HT1080 (cell line): ENCODE measurements at places on chromosomes 7 and 10.

DNA sequence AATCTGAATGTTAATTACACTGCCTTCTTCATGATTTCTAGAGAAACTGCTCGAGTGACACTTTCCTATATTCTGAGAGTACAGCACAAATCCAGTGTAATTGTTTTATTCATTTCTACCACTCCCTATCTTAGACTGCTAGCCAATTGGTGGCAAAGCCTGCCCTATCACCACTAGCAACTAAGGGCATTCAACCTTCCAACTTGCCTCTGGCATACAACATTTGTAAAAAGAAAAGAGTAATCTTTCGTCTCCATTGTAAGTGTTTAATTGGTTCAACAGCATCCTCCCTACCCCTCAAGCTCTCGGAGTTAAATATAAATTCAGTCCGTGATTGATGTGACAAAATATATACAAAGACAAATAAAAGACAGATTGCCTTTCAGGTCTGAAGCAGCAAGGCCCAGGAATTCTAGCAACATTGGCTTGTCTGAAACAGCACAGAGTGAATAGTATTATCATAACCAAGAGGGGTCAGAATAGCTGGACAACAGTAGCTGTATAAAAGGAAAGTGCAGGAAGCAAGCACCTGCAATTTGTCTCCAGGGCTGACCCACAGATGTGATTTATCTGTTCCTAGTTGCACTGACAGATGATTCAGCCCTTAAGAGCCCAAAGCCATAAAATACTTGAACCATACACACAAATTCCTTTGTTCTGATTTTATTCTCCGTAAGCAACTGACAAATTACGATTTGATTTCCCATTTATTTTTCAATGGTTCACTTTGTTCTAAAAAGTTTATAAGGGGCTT is 47.6 kb upstream of the ANKRD1 start:
- DNase-seq: peak; percentile 87

GRCh38 chr10:30553626-30554439 is 75.7 kb downstream of the LYZL2 start:
- DNase-seq: no peak

- DNase-seq: no peak
Measured at GRCh38 chr10:101140950-101141615, 10.0 kb downstream of the TLX1 start.

DNA sequence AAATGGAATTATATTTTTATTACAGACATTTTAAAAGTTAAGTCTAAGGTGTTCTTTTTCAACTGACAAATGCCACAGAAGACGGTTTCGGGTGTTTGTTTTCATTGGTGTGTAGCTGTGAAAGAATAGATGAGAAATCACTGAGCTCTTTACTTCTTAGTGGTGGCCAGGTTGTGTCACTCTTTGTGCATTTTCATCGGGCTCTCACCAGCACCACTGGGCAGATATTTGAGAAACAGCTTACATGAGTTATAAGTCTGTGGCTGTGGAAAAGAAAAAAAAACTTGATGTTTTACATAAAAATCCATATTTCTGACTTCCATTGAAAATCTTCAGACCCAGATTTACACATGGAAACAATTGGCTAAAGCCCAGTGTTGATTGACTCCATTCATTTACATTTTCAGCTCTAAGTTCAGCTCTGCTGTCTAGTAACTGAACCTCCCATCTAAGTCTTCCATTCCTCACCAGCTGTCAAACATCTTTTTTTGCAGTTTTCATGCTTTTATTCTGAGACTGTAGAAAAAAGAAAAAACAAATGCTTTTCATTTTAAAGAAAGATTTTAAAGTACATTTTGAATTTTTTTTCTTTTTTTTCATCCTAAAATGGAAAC is 22.3 kb downstream of the CABCOCO1 start:
- DNase-seq: no peak

DNA sequence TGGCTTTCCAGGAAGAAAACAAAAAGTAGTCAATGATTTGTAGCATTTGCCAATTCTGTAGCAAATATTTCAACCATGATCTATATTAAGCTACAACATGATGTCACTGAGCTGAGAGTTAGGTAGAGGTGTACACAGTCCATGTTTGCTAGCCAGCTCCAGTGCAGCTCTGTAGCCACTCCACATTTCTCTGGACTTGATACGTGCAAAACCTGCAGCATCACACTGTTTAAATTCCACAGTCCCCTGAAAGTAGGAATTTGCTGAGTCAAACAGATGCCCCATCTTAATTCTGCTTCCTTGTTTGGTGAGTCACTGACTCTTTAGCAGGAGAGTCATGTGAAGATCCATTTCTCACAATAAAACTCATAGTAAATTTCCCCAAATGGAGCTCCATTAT is 89.8 kb upstream of the LRRTM3 start:
- peak; percentile 77 for DNase-seq

- DNase-seq: no peak
Measured at GRCh38 chr7:28520074-28521015, 108.0 kb downstream of the CREB5 start.

DNA sequence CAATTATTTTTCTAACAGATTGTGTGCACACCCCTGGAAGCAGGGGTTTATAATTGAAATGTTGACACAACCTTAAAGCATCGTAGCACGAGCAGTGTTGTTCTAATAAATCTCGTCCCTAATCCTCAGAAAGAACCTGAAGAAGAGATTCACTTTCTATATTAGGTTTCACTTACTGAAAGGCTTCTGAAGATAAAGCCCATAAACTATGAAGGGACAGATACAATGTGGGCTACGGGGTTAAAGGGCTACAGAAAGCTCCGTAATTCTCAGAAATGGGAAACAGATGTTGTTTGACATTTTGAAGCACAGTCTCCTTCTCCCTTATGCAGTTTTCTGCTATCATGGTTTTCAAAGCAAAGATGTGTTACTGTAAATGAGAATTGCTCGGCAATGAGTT is 479.6 kb downstream of the GATA3 start:
- DNase-seq: no peak

- no peak for DNase-seq
Measured at GRCh38 chr7:37686556-37687345, 3.2 kb downstream of the GPR141 start.

GRCh38 chr7:149257146-149257545 is 4.8 kb upstream of the ZNF783 start:
- DNase-seq: peak; percentile 58

DNA sequence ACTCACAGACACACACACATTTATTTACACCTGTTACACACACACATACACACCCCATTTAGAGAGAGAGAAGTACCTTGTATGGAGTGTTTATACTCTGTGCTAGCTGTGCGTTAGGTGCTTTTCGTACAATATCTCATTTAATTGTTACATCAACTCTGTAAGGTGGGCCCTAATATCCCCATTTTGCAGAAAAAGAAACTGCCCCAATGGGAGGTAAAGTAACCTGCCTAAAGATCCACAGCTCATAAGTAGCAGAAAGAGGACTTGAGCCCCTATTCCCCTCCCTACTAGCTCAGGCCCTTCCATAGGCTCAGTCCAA is 23.8 kb upstream of the RBM20 start:
- no peak for DNase-seq

GRCh38 chr10:113735913-113736312 is 15.6 kb upstream of the PLEKHS1 start:
- DNase-seq: no peak

DNA sequence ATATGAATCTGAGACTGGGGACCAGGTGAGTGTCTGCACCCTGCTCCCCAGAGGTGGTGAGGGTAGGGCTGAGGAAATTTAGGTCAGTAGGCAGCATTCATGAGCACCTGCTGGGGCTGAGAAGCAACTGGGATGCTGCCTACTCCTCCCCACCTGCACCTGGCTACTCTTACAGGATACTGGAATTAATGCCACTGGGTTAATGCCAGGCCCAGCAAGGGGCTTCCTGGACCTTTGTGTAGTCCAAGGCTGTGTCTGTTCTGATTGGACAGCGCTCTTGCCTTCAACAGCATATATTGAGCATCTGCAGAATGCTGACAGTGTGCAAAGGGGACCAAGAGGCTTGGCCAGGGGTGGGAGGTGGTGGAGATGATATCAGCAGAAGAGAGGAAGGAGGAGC is 32.1 kb downstream of the ADCYAP1R1 start:
- no peak for DNase-seq

- DNase-seq: no peak
Measured at GRCh38 chr10:26355241-26355640, 82.9 kb upstream of the APBB1IP start.

- DNase-seq: no peak
Measured at GRCh38 chr7:87689374-87689773, 61.2 kb downstream of the RUNDC3B start.

DNA sequence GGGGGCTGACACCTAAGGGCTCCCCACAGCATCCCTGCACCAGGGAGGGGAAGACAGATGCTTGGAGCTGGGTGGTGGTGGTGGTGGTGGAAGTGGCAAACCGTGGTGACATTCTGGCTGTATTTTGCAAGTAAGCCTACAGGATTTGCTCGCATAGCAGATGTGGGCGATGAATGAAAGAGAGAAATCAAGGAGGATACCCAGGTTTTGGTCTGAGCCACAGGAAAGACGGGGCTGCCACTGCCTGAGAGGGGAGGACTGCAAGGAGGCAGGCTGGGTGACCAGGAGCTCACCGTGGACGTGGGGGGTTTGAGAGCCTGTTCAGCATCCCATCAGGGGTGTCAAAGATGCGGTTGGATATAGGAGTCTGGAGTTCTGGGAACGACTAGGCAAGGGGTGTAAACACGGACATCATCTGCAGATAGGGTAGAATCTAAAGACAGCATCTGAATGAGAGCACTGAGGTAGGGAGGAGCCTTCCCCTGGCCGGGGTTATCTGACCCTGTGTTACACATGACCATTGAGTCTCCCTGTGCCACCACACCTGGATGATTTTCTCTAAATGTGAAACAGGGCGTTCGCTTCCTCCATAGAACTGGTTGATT is 49.7 kb downstream of the TSPAN15 start:
- DNase-seq: no peak

DNA sequence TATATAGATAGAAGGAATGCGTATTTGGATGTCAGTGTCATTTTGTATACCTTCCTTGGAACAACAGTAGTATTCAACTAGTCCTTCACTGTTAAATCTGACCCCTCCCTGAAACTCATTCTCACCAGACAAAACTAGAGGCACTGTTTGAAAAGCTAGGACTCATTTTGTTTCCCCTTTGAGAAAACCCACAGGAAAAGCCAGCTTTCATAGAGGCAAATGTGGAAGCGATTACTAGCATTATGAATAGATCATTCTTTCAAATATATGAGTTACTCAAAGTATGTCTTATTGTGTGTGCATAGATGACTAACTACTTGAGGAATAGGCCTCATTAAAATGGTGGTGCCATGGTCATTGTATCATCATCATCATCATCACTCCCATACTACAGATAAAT is 1.9 kb upstream of the ASB15 start:
- DNase-seq: no peak

DNA sequence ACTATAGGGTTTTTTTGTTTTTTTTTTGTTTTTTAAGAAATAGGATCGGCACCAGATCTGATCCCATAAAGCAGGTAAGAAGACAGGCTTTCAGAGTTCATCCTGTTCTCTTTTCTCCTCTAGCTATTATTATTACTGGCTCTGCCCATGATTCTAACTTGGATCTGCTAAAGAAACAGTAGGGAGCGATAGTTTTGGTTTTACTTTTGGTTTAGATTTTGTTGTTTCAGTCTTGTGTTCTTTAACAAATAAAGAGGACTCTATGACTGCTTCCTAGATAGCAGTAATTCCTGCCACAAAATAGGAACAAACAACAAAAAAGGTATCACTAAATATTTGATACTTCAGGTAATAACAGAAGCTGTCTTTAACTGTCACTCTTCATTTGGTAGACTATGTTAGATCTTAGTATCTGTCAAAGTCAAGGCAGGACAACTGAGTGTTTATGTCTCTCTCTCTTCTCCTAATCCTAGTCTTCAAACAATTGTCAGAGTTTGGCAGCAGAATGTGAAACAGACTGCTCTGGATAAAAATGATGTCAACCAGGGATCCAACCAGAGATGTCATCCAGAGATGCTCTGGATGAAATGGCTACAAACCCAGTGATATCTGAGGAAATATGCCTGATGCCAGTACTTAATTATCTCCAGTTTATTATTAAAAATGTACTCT is 99.8 kb downstream of the KMT2C start:
- no peak for DNase-seq

- peak; percentile 67 for DNase-seq
Measured at GRCh38 chr7:97187067-97187466, 69.6 kb downstream of the SDHAF3 start.

- no peak for DNase-seq
Measured at GRCh38 chr7:26937306-26937705, 72.9 kb upstream of the SKAP2 start.

DNA sequence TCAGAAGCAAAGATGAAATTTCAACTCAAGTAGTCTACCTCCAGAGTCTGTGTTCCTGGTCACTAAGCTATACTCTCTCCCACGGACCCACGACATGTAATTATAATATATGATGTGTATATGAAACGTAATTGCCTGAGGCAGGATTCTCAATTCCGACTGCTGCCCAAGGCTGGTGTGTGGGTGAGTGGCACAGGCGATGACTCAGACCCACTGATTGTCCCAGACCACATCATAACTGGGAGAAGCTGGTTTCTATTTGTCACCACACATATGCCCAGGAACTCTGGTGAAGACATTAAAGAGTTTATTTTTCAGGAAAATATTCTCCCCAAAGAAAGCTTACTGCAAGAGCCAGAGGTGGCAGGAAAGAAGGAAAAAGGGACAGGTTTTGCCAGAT is 219.3 kb downstream of the JAZF1 start:
- DNase-seq: peak; percentile 90

DNA sequence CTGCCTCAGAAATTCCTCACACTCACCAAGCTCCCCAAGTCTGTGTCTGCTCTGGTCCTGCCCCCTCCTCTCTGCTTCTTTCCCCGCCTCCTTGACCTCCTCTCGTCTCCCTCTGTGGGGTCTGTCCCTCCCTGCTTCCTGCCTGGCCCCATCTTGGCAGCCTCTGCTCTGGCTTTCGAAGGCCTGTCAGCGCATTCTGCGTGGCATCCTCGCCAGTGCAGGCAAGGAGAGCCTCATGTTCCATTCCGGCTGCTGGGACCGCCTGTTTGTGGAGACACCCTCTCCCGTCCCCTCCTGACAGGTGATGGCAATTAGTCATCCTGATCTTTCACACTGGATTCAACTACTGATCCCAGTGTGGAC is 51.7 kb upstream of the COL13A1 start:
- no peak for DNase-seq

GRCh38 chr10:92239151-92239599 is 51.7 kb downstream of the CPEB3 start:
- no peak for DNase-seq

DNA sequence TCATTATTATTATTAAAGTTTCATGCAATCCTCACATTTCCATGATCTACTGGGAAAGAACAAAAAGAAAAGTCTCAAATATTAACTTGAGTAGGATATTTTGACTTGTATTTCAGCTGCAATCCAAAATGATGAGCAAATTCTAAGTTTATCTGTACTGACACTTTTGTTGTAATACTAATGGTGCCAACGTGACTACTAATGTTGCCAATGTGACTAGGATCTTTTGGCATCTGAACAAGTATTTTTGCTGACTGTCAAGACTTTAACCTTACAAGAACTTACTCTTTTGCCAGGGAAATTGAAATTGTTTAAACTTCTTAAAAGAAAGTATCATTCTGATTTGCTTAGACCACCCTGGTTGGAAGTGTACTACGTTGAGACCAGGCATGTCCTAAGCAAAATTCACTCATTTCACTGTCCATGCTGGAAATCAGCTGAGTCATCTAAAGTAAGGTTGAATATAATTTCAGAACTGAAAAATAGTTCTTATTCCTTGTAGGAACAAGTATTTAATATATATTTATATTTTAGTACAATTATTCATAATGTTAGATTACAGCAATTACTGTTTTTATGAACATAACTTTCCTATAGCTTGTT is 78.5 kb upstream of the LYZL1 start:
- DNase-seq: no peak
